CD4-positive, alpha-beta T cell treated with Interleukin-15 for 1 hour (primary cell): ENCODE measurements at places on chromosomes 5 and 9.
A peak's percentile ranks its signal among the peaks of the same experiment; 100 is the strongest.

DNA sequence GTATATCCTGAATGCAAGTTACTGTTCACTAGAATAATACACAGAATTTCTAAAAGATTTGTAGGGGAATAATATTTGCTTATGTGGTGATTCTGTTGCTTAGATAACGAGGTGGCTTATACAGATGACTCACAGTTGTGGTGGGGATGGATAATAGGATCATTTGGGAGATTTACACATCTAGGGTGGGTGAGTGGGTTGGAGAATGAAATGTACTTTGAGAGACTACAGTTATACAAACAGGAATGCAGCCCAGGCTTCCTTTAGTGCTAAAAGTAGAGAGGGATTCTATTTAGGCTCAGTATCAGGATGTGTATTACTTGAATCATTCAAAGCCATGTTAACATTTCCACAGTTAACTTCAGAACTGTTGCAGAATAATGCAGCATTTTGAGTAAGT lies 1.8 kb downstream of the CTXN3 start:
- DNase-seq = no peak

GRCh38 chr5:136332223-136333015 lies 32.9 kb downstream of the TRPC7 start:
- DNase-seq = no peak

DNA sequence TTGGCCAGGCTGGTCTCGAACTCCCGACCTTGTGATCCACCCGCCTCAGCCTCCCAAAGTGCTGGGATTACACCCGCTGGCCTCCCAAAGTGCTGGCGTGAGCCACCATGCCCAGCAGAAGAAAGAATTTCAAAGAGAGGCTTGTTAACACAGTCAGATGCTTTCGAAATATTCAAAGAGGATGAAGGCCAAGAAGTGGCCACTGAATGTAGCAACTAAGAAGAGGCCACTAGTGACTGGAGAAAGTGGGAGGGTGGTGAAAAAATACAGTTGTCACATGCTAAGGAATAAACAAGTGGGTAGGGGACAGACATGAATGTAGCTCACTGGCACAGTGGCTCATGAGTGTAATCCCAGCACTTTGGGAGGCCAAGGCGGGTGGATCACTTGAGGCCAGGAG lies 13.0 kb upstream of the TPM2 start:
- no peak for DNase-seq

- no peak for DNase-seq
These were observed 292.7 kb upstream of the RASA1 start for GRCh38 chr5:86974955-86975354.

DNA sequence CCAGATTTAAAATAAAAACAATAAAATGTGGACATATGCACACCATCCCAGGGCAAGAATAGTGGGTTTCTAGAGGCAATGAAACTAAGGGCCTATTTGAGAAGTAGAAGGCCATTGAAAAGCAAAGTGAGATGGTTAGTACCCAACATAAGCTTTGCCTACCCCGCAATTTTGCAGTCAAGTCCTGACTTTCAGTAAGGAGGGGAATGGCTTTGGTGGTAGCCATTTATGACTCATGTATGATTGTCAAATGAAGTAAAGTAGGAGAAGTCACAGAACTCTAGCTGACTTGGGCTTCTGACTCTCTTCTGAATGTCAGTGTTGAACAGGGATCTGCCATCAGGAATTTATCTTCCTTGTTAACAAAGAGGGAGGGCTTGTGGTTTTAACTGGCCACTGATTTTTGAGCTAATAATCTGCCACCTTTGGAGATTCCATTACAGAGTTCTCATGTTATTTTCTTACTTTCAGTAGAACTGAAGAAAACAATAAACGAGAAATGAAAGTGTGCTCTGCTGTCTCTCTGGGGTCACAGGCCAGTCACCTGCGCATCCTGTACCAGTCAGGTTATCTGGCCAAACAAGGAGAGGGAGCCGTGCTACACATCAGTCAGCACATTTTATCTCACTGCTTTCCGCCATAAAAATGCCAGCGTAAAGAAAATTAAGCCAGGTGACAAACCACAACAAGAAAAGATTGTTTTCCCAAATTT lies 14.3 kb upstream of the SNCAIP start:
- DNase-seq = no peak

DNA sequence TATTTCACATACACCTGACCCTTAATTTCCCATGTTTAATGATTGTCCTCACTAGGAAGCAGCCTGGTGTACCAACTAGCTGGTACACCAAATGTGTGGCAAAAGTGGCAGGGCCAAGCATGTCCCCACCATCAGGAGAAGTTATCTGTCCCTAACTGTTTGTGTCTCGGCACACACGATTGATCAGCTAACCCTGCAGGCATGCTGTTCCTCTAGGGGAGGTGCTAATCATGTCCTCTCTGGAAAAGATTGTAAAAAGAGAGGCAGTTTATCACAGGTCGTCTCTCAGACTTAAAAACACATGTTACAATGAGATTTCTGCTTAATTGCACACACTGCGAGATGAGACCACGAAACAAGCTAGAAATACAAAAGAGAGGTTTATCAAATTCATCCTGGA lies 342.7 kb downstream of the DIRAS2 start:
- DNase-seq = no peak

DNA sequence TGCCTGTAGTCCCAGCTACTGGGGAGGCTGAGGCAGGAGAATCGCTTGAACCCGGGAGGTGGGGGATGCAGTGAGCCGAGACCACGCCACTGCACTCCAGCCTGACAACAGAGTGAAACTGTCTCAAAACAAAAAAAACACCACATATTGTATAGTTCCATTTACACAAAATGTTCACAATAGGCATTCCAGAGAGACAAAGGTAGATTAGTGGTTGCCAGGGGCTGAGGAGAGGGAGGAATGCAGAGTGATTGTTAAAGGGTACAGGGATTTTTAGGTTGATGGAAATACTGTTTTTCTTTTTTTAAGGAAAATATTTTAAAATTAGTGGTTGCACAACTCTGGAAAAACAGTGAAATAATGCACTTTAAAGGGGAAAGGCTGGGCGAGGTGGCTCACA lies 19.6 kb downstream of the ETF1 start:
- no peak for DNase-seq

- no peak for DNase-seq
These were observed 71.4 kb downstream of the MYO10 start for GRCh38 chr5:16864631-16865131.

DNA sequence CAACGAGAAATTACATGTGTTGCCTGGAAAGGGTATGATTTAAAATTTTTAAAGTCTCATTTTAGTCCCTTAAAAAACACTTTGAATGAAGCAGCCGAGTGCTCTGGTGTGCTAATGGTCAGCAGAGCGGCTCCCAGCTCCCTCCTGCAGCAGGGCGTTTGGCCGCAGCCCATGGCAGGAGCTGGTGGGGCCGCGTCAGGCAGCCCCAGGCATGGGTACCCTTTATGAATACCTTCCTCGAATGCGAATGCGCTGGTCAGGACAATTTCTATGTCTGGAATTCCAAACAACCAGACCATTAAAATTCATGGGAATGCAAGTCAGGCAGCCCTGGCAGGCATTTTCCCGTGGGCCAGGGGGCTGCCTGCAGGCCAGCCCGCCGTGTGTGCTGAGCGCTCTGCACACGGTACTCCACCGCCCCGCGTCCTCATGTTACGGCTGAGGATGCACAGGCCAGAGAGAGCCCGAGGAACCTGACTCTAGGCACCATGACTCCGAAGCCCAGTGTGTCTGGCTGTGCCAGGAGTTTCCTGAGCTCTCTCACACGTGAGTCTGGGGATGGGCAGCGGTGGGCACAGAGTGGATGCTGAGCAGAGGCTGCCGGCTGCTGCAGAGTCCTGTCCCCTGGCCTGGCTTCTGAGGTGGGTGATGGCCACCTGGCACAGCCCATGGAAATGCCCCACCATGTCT lies 123.7 kb downstream of the WNK2 start:
- DNase-seq = peak; percentile 1

GRCh38 chr5:175654807-175655206 lies 3.1 kb upstream of the HRH2 start:
- no peak for DNase-seq

GRCh38 chr5:59446356-59446755 lies 447.2 kb downstream of the PDE4D start:
- no peak for DNase-seq

- DNase-seq = no peak
These were observed 136.5 kb downstream of the MEF2C start for GRCh38 chr5:88746438-88746882.

- DNase-seq = no peak
These were observed 16.4 kb downstream of the RAB14 start for GRCh38 chr9:121185178-121185745.

DNA sequence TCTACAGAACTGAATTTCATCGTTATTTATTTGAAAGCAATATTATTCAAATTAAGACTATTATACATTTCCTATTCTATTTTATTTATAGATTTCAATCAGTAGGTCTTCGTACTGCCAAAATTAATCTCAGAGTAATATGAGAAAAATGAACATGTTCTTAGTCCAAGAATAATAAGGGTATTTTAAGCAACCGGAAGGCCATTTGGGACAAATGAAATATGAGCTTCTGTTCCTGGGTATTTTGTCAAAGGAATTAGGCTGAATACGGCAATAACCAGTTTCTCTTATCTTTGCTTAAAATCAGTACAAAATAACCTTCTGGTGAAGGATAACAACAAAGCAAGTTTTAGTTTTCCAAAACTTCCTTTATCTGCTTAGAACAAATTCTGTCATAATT lies 410.3 kb upstream of the PRR16 start:
- no peak for DNase-seq

DNA sequence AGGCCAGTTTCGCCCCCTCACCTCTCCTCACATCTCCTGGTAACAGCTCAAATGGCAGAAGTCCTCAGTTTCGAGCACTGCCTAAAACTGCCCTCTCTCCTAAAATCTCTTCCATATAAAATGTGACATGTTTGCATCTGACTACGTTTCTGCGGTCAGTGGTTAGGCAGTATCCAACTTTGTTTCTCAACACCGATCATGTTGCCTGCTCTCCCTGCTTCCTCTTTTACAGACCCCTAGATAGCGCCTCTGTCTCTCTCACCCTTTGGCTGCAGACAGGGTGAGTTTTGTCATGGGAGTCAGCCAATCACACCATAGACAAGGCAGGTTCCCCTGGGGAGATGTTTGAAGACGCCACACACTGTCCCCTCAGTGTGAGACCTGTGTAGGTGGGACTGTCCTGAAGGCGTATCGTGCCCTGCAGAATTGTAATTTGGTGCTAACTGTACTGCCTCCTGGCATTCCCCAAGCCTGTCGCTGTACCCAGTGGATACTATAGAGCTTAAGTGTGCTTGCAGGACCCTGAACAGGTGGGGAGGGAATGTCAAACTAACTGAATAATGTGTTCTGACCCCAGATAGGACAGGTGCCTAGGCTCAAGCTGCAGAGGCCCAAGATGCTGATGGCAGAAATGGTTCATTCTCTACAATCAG lies 1.1 kb downstream of the HEXB start:
- DNase-seq = peak; percentile 56

GRCh38 chr9:130931508-130932254 lies 7.4 kb downstream of the FIBCD1 start:
- no peak for DNase-seq

- no peak for DNase-seq
These were observed 69.9 kb downstream of the PPARGC1B start for GRCh38 chr5:149799965-149800516.

DNA sequence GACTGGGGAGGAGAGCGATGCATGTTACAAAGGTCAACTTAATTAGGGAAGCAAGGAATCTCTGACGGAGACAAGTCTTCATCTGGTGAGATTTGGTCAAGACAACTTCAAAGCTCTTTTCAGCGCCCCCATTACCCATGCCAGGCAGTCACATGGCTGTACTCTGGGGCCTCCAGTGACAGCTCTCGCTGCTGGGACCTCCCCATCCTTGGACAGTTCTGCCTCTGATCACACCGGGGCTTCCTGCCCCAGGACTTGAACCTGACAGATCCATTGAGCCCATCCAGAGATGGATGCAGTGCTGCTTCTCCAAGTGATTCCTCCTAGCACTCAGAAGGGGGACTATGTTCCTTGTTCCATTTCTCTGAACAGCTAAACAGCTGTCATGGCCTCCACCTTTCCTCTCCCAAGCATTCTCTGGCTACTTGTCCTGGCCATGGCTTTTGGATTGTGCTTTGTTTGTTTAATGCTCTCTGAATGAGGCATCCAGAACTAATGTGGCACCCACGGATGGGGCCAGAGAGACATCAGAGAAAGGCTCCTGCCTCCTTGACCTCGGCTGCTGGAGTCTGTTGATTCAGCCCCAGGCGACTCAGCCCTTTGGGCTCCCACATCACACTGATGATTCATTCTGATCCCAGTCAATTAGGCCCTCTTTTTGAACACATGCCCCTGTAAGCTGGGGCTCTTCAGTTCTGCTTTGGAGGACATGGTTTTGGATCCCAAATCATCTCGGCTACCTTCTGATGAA lies 122.1 kb upstream of the ADAMTS16 start:
- no peak for DNase-seq

- DNase-seq = no peak
These were observed 37.4 kb downstream of the GLT6D1 start for GRCh38 chr9:135601988-135602387.

DNA sequence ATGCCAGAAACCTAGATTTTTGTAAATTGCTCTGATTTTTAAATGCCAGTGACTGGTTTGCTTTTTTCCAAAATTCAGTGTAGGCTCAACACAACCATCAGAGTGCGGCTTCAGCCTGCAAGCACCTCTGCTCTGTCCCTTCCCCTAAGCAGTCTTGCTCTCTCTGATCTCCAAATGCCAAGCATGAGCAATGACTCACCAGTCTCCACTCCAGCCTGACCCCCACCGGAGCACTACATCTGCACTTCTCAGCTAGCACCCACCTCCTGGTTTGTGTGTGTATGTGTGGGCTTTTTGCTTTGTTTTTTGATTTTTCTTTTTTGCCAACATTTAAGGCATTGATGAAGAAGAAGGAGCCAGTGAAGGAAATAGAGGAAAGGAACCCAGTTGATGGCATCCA lies 61.4 kb upstream of the ADRA1B start:
- no peak for DNase-seq

DNA sequence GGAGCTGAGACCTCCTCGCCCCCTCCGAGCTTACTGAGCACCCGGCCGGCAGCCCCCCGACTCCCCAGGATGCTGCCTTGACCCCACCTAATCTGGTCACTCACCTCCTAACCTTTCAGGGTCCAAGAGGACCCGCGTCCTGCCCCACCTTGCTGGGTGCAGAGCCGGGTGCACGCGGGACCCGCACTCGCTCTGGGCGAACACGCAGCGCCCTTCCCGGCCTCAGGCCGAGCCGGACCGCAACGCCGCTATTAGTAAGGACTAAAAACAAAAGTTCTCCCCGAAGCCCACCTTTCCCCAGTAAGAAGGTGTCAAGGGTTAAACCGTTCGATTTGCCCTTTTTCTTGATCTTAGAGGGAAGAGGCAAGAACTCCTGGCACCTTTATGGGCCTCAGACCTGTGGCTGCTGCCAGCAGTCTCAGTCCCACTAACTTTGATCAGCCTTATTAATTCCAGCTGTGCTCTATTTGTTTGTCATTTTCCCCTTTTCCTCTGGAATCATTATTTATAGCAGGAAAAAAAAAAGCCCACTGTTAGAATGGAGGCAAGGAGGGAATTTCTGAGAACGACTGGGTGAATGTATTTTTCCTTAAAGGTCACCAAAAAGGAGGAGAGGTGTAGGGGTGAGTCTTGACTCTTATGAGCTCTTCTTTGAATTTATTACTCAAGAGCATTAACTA lies 10.5 kb downstream of the IRX2 start:
- no peak for DNase-seq
